ENCODE measurements at places on chromosomes 16 and 17.

DNA sequence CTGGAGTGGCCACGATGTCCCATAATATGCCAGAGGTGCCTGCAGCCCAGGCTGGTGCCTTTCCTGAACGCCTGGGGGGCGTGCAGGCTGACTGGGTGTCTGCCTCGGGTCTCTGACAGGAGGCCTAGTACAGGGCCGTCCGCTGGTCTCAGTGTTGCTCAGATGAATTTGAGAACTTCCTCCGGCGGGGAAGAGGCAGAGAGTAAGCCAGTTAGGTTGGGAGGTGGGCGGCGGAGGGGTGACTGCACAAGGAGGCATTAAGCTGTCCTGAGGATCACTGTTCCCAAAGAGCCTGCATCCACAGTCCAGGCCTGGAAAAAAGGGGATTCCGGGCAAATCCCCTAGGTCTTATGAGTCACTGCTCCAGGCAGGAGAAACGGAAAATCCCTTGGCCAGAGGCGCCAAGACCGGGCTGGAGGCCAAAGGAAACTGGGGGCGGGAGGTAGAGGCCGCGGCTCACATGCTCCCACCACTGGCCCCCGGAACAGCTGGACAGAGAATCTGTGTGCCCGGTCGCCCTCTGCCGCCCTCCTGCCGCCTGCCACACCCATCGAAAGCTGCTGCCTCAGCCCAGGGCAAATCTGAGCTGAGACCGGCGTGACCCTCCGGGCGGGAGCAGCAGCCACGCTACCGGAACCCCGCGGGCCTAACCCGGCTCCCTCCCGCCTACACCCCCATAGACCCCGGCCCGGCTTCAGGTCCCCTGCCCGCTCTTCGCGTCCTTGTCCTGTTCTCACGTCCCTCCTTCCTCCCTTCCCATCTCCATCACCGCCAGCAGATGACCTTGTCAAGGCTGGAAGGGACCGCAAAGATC lies 1.2 kb downstream of the TRIM47 start:
- H3K36me3 ChIP-seq = peaks cover 3% of the 10 kb centered on the region
- DNase-seq = no peak
- peak overlapping the region; percentile 91 for H3K4me3 ChIP-seq
- peaks cover 12% of the 10 kb centered on the region for H3K27me3 ChIP-seq

- H3K27ac ChIP-seq = no peak overlapping the region
- no peaks in the 10 kb centered on the region for H3K27me3 ChIP-seq
- peaks cover 14% of the 10 kb centered on the region for H3K4me1 ChIP-seq
- no peak for DNase-seq
Observed at GRCh38 chr17:18327556-18327955, 12.5 kb downstream of the SMCR8 start.

- H3K36me3 ChIP-seq = no peaks in the 10 kb centered on the region
- H3K27me3 ChIP-seq = no peaks in the 10 kb centered on the region
- no peak overlapping the region for H3K27ac ChIP-seq
- no peak overlapping the region for H3K4me3 ChIP-seq
- DNase-seq = no peak
Observed at GRCh38 chr16:15521758-15522509, 87.5 kb downstream of the BMERB1 start.

DNA sequence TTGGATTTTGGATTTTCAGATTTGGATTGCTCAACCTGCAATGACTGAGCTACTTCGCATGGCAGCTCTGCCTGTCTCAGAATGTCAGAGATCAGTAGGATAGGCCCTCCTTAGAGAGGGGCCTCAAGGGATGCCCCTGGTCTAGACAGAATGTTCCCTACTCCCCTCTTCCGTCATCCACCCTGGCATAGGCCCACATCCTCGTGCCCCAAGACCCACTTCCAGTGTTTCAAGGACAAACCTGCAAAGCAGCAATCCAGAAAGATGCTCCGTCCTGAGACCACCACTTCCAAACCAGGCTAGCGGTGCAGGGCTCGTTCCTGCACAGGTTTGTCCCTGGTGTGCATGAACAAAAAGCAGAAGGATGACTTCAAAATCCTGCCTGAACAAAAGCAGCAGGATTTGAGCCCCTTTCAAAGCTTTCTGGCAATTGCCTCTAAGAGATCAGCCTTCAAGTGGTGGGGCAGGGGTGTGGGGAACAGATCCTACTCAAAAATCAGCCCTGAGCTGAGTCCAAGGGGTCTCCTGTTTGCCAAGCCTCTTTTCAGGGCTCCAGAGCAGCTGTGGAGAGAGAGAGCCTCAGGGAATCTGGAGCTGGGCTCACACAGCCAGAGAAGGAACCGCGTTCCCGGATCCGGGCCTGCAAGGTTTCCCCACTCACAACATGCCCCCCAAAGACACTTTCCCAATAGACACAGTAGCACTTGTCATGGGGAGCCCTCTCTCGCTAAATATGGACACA lies 121.1 kb downstream of the SOCS1 start:
- H3K4me1 ChIP-seq = peaks cover 77% of the 10 kb centered on the region
- no peak overlapping the region for H3K27ac ChIP-seq
- no peak overlapping the region for H3K4me3 ChIP-seq

- H3K27me3 ChIP-seq = no peaks in the 10 kb centered on the region
- no peak overlapping the region for H3K27ac ChIP-seq
- DNase-seq = no peak
- no peaks in the 10 kb centered on the region for H3K36me3 ChIP-seq
- H3K4me1 ChIP-seq = peaks cover 2% of the 10 kb centered on the region
Observed at GRCh38 chr17:41329279-41329948, 13.9 kb upstream of the KRTAP17-1 start.

GRCh38 chr16:28835864-28836760 lies 10.0 kb downstream of the TUFM start:
- H3K27ac ChIP-seq = no peak overlapping the region
- H3K4me1 ChIP-seq = peaks cover 2% of the 10 kb centered on the region
- H3K36me3 ChIP-seq = peaks cover 32% of the 10 kb centered on the region
- H3K4me3 ChIP-seq = no peak overlapping the region
- DNase-seq = no peak

DNA sequence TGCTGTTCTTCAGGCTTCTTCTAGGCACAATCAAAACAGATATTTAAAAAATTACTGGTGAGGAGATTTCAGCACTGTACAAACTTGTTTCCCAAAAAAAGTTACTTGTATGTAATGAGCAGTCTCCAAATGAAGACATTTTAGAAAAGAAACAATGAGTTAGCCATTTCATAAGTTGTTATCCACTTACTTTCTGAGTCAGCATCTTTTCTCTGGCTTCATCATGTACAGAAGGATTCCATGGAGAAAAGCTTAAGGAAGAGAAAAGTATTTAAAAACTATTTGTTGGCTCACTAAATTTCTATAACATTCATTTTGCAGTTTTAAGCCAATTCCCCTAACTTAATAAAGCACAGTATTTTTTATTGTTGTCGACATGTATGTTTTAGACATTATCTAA lies 10.5 kb downstream of the AKTIP start:
- peaks cover 58% of the 10 kb centered on the region for H3K36me3 ChIP-seq
- no peak for DNase-seq
- no peak overlapping the region for H3K27ac ChIP-seq

DNA sequence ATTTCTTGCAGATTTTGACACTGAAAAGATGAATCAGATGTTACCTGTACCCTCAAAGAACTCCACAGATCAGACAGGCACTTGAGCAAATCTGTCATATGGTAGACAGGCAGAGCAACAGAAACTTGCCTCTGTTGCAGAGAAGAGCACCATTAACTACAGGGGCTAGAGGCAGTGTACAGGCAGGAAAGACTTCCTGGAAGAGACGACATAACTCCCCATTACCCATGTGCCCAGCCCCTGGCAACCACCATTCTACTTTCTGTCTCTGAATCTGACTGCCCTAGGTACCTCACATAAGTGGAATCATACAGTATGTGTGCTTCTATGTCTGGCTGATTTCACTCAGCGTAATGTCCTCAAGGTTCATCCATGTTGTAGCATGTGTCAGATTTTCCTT lies 15.5 kb downstream of the GFOD2 start:
- H3K4me3 ChIP-seq = peak overlapping the region; percentile 49
- H3K27ac ChIP-seq = peak overlapping the region; percentile 84
- no peaks in the 10 kb centered on the region for H3K27me3 ChIP-seq
- peaks cover 13% of the 10 kb centered on the region for H3K4me1 ChIP-seq

DNA sequence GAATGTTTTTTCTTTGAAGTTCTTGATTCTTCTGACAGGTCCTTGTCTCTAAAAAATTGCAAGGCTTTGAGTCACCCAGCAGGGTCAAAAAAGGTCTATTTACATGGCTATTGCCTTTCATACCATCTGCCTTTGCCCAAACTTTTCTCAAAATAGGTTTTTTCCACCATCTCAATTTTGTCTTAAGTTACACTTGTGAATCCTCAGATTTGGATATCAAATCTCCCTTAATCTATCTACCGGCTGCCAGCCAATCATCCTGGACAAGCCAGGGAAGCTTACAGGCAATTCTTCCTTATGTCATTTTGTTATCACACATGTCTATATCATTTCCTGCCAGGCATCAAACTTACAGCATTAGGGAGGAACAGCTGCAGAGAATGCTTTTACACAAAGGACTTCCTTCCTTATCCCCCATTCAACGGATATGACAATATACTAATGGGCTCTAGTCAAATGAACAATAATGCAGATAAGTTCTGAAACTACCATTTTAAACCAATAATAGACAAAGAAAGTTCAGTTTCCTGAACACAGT lies 104.1 kb upstream of the CORO6 start:
- peak overlapping the region; percentile 54 for H3K4me3 ChIP-seq
- H3K4me1 ChIP-seq = peaks cover 46% of the 10 kb centered on the region
- DNase-seq = no peak
- H3K27me3 ChIP-seq = no peaks in the 10 kb centered on the region

DNA sequence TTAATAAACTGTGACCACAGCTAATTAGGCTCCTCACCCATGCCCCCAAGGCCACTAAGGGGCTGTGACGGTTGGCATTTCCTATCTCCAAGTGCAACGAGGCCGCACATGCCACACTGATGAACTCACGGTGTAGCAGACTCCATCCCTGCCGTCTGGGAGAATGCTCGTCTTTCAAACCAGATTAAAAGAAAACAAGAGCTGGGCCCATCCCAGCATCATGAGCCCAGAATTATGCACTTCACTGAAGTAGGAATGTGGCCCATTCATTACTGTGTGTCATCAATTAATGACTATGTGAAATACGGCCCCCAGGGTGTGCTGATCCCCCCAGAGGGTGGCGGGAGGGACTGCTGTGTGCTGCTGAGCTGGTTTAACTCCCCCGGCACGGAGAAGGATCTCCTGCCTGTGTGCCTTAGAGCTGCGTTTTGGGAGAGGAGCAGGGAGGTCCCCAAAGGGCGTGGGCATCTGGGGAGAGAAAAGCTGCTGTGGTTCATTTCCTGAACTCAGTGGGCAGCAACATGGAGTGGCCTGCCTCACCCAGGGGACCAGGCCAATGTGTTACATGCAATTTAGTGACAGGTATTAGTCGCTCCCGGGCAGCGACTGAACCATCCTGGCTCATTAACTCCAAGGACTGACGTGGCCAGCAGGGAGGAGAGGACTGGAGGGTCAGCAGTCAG lies 194.5 kb downstream of the FOXL1 start:
- peaks cover 3% of the 10 kb centered on the region for H3K27me3 ChIP-seq
- no peak overlapping the region for H3K27ac ChIP-seq

DNA sequence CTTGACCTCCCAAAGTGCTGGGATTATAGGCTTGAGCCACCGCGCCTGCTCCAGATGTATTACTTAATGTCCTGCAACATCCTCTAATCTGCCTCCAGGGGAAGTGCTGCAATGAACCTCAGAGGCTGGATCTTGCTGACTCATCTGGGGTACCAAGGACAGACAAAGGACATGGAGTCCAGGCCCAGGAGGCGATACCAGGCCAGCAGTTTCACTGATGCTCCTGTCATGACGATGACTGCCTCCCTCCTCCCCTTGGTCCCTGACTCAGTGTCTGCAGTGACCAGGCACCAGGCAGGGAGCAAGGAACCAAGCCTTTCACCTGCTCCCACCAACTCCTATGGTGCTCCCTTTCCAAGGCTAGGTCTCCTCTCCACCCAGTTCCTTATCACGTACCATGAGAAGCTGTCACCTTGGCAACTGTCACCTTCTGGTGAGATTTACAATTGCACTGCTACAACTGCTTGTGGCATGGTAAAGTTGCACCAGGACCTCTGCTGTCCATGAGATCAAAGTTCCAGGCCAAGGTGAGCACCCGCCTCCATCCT lies 21.6 kb upstream of the PHOSPHO1 start:
- H3K36me3 ChIP-seq = no peaks in the 10 kb centered on the region
- H3K4me1 ChIP-seq = no peaks in the 10 kb centered on the region

GRCh38 chr17:80264205-80265075 lies 3.8 kb downstream of the RNF213 start:
- peak overlapping the region; percentile 90 for H3K4me3 ChIP-seq
- peak overlapping the region; percentile 92 for H3K27ac ChIP-seq
- no peaks in the 10 kb centered on the region for H3K27me3 ChIP-seq
- peaks cover 22% of the 10 kb centered on the region for H3K36me3 ChIP-seq

GRCh38 chr17:61492759-61493526 lies 40.7 kb downstream of the TBX4 start:
- no peak overlapping the region for H3K27ac ChIP-seq
- H3K4me3 ChIP-seq = no peak overlapping the region
- no peaks in the 10 kb centered on the region for H3K36me3 ChIP-seq
- H3K4me1 ChIP-seq = peaks cover 3% of the 10 kb centered on the region
- no peak for DNase-seq

GRCh38 chr16:26672206-26672605 lies 394.5 kb upstream of the C16orf82 start:
- no peaks in the 10 kb centered on the region for H3K36me3 ChIP-seq
- no peak for DNase-seq
- no peak overlapping the region for H3K27ac ChIP-seq
- H3K4me1 ChIP-seq = peaks cover 5% of the 10 kb centered on the region
- no peak overlapping the region for H3K4me3 ChIP-seq

DNA sequence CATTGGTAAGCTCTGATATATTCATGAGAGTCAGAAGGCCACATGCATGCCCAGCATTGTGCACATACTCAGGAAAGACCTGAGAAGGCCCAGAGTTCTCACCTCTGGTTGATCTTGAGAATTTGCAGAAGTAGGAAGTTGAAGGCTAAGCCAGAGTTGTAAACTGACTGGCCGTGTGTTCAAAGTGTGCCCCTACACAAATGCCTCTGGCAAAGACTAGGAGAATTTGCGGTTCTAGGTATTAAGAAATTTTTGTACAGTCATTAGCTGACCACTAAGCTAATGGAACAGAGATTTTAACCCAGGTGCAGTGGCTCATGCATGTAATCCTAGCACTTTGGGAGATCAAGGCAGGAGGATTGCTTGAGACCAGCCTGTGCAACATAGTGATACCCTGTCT lies 25.0 kb downstream of the FBXL20 start:
- H3K4me1 ChIP-seq = peaks cover 3% of the 10 kb centered on the region
- no peak for DNase-seq
- H3K27me3 ChIP-seq = no peaks in the 10 kb centered on the region
- no peak overlapping the region for H3K27ac ChIP-seq
- peaks cover 2% of the 10 kb centered on the region for H3K36me3 ChIP-seq
